ENCODE measurements at places on chromosomes 1 and 21.

- no peak for DNase-seq
Measured at GRCh38 chr1:215894617-215895016, 327.5 kb downstream of the KCTD3 start.

- DNase-seq, result no peak
Measured at GRCh38 chr1:161196521-161197451, 2.1 kb downstream of the ADAMTS4 start.

GRCh38 chr1:244496186-244496585 lies 35.1 kb downstream of the CATSPERE start:
- DNase-seq, result no peak

GRCh38 chr1:210541680-210542358 lies 213.1 kb downstream of the HHAT start:
- DNase-seq, result no peak

DNA sequence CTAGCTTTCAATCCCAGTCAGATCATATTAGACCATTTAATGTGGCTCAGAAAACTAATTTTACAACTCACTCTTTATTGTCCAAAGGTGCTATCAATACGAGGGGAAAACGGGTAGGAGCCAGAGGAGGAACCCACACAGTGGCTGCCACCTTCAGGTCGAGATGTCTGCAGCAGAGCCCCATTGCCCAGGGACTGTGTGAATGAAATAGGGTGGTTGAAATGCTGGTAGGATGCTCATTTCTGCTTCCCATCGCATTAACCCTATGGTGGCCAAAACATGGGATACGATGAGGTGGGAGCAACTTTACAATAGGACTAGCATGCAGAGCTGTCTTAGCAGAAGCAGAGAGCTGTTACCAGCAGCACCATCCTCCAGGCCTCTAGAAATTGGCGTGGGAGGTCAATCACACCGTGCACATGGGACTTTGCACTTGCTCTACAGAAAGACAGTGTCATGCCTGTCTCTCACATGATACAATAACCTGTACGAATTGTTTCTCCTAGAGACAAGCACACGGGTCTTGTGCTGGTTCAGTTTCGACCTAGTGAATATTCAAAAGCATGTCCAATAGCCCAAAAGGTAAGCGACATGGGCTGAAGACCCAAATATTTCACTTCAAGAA lies 69.5 kb upstream of the DESI2 start:
- no peak for DNase-seq

GRCh38 chr1:234970401-234970730 lies 158.3 kb downstream of the TOMM20 start:
- DNase-seq, result no peak

GRCh38 chr1:225474439-225474985 lies 46.7 kb upstream of the LBR start:
- no peak for DNase-seq
